ENCODE measurements at places on chromosomes 7 and 10.

- DNase-seq = no peak
Observed at GRCh38 chr10:69208761-69209160, 11.4 kb upstream of the HKDC1 start.

DNA sequence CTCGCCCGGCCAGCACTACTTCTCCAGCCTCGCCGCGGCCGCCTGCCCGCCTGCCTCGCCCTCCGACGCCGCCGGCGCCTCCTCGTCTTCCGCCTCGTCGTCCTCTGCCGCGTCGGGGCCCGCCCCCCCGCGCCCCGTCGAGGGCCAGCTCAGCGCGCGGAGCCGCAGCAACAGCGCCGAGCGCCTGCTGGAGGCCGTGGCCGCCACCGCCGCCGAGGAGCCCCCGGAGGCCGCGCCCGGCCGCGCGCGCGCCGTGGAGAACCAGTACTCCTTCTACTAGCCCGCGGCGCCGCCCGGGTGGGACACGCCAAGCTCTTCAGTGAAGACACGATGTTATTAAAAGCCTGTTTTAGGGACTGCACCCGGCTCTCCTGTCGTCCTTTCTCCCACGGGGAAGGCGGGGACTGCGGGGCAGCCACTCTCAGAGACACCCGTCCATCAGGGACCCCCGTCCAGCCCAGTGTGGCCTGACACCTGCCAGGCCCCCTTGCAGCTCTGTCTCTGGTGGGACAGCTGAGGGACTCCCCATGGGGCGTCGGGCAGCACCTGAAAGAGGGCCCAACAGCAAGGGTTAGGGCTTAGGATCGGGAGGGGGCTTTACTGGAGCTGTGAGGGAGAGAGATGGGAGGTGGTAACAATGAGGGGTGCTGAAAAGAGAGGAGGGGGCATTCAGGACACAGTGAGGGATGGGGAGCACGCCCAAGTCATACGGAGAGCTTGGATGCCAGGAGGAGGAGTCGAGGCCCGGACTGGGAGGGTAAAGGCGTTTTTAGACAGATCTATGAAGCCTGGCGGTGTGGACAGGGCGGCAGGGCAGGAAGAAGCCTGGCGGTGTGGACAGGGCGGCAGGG lies 34.7 kb downstream of the SPDYE6 start:
- DNase-seq = no peak

DNA sequence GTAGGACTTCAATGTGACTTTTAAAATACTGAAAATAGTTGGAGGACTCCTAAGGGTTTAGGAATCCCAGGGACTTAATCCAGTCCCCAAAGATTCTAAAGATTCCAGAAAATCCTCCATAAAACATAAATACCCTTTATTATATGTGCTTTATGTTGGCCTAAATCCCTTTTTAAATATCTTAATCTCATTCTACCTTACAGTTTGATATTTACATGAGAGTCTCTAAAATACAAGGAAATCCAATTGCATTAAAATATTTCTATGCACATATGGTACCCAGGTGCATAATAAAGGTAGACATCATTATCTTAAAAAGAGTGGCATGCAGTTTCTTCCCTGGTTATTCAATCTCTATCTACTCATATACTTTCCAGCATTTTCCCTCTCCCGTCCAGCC lies 51.8 kb downstream of the BPGM start:
- no peak for DNase-seq

DNA sequence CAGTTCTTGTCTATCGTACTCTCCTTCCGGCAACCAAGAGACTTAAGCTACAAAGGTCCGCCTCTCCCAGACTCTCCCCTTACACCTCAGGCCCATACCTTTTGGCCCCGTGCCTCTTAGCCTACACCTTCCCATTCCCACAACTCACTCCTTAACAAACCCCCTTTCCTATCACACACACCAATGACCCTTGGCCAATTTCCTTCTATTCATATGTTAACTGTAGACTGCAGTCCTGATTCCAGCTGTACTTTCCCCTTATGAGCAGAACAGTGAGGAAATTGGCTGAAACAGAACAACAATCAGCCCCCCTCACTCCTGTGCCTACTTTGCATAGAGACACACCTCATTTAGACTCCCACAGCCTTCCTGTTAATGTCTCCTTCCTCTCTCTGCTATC lies 1.4 kb upstream of the TMEM139 start:
- no peak for DNase-seq

- peak; percentile 36 for DNase-seq
Observed at GRCh38 chr10:60573336-60573735, 183.7 kb upstream of the ANK3 start.

- no peak for DNase-seq
Observed at GRCh38 chr7:150365673-150366398, 2.8 kb upstream of the REPIN1 start.

DNA sequence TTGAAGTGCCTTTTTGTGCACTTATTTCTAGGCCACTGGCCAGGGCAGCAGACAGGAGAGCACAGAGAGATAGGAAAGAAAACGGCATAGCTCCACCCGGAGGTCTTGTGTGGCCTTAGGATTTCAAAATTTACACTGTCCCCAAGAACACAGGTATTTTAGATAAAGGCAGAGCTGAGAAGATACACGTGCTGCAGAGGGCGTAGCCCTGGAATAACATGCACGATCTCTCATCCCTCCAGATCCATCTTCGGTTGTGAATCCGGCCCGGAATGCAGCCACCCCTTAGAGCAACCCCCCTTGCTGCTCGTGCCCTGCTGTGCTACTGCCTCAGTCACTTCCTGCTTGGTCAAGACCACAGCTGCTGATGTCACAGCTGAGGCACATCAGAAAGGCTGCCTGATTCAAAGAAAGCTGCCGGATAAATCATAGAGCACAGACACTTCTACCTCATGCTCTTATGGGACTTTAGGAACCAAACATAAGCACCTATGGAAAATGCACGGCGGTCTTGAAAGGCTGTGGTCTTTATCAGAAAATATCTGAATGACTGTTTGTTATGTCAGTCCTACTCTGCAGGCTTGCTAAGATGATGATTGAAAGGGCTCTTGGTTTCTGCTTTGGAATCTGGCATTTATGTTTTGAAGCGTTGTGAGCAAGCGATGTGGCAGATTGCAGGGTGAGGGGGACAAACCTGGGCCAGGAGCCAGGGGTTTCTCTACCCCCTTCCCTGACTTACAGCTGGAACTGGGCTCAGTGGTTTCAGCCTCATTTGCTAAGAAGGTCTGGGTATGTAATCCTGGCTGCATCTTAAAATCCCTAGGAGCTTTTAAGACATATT lies 152.0 kb downstream of the SVIL start:
- DNase-seq = no peak

DNA sequence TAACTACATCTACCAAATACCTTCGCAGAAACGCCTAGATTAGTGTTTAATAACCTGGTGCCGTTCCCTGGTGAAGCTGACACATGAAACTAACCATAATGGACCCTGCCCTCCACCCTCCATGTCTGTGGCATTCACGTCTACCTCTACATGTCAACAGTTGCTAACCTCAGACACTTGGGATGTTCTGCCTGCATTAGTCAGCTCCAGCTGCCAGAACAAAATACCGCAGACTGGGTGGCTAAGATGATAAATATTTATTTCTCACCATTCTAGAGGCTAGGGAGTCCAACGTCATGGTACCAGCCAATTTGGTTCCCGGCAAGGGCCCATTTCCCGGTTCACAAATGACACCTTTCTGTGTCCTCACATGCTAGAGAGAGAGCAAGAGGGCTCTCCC lies 118.5 kb upstream of the CHST15 start:
- no peak for DNase-seq

DNA sequence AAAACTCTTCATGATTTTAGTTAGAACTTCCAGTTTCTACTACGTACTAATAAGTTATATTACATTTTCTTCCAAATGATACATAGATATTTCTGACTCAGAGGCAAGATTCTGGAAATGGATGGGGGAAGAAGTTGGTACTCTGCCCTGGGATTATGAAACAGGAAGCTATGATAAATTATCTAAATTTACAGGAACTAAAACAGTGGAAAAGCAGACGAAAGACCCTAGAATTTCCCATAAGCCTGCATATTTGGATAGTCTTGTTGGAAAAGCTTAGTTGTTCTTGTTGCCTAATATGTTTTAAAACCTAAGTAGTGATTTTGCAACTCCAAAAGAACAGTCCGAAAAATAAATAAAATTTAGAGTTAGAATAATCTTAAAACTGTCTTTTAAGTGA lies 21.8 kb downstream of the CFAP69 start:
- no peak for DNase-seq

DNA sequence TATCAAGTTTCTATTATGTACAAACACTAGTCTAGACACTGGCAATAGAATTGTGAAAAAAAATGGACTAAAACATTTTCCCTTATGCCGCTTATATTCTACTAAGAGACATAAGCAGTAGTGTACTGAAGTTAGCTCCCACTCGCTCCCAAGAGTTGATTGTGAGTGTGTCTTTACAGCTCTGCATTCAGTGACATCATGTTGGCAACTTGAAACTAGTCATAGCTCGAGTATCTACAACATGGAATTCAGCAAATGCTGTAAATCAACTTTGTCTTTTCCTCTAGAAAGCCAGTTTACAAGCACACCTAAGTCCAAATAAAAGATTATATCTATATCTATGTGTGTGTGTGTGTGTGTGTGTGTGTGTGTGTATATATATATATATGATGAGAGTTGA lies 58.8 kb upstream of the MAGI2 start:
- DNase-seq = no peak

DNA sequence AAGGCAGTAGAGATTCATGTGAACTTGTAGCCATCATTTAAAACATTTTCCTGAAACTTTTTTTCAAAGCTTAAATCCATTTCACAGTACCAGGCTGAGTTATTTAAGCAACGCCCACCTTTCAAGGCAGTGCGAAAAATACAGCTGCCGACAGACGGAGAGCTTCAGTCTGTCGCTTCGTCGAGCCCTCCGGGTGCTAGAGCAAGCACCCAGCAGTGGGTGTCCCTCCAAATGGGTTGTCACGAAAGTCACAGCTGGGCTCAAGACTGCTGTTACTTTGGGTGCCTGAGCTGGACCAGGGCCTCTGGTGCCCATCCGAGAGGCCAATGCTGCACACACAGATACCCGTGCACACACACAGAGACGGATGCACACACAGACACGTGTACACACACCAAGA lies 135.6 kb downstream of the TCERG1L start:
- DNase-seq = no peak

DNA sequence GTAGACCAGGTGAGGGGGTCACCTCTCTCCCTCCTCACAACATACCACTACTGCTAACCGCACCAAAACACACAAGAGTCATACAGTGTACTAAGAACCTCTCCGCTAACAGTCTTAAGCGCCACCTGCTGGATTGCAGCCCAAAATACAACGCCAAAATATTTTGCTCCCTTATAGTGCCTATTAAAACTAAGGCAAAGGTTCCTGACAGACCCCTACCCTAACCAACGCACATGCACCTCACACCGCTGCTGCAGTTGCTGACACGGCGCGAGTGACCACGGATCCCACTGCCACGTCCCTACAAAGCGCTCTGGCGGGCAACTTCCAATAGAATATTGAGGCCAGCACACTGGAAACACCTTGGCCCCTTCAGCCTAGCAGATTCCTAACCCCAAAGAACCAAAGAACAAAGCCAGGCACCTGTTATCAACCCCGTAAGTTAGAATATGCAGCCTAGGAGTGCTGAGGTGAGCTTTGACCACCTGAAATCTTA lies 563.6 kb upstream of the SEMA3D start:
- DNase-seq = no peak

- no peak for DNase-seq
Observed at GRCh38 chr10:129288999-129289584, 177.9 kb upstream of the MGMT start.

DNA sequence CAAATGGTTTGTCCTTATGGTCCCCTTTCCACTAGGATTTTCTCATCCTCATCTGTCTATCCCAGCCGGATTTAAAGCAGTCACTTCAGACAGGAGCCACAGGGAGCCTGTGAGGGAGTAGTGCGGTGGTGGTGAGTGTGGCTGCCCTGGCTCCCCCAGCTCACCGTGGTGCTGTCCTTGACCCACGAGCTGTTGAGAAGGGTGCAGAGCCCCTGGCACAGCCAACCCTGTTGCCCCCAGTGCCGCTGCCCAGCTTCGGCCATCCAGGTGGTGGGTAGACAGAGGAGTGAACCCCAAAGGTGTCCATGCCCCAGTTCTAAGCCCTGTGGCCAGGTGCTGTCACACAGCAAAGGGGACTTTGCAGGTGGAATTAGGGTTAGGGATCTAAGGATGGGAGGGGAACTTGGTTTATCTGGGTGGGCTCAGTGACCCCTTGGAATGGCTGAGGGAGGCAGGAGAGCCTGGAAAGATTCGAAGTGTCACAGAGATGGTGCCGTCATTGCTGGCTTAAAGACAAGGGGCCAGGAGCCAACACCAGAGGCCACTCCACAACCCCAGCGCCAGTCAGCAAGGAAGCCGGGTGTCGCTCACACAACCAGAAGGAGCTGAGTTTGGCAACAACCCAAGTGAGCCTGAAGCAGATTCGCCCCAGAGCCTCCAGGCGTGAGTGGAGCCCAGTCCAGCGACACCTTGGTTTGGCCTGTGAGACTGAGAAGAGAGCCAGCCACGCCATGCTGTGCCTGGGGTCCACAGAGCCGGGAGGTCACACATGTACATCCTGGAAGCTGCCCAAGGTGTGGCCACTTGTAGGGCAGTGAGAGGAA lies 142.4 kb downstream of the ADCY1 start:
- peak; percentile 23 for DNase-seq

GRCh38 chr10:22429981-22430421 lies 84.7 kb downstream of the SPAG6 start:
- DNase-seq = no peak

GRCh38 chr10:46527241-46527811 lies 29.1 kb downstream of the GPRIN2 start:
- DNase-seq = peak; percentile 28

GRCh38 chr7:133050200-133050995 lies 31.5 kb downstream of the CHCHD3 start:
- DNase-seq = no peak

DNA sequence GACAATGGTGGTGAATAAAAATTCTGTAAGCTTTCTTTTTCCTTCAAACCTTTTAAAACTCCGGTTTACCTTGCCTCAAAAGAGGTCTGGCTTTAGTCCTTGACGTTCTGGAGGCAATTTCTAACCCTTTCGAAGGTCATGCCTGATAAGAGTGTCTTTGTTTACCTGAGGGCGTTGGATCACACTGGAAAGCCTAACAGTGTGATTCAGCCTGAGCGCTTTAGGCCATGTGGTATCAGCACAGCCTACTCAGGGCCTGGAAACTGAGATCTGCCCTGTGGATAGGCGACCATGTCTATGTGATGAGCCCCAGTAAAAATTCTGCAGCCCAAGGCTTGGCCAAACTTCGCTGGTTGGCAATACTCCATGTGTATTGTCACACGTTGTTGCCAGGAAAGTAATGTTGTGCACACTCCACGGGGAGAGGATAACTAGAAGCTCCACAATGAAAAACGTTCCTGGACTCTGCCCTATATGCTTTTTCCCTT lies 10.7 kb downstream of the CCDC6 start:
- DNase-seq = no peak

- DNase-seq = no peak
Observed at GRCh38 chr7:24910551-24911212, 69.3 kb downstream of the OSBPL3 start.

GRCh38 chr10:89114846-89115625 lies 92.1 kb downstream of the CH25H start:
- no peak for DNase-seq

GRCh38 chr7:156906200-156906649 lies 13.2 kb upstream of the LMBR1 start:
- no peak for DNase-seq

All from activated CD4-positive, CD25-positive, alpha-beta regulatory T cell treated with anti-CD3 and anti-CD28 coated beads, Interleukin-2, amount 50 U/mL, for 72 hours (primary cell).